T-helper 2 cell (primary cell): ENCODE measurements at places on chromosomes 11 and 22.

GRCh38 chr11:86978756-86979608, 23.8 kb upstream of the FZD4 start:
- DNase-seq = no peak

GRCh38 chr22:35660291-35661127, 12.3 kb downstream of the APOL6 start:
- peak; percentile 92 for DNase-seq

- no peak for DNase-seq
These were observed 3.2 kb downstream of the NELL1 start for GRCh38 chr11:20672575-20672974.

- DNase-seq = no peak
These were observed 141.3 kb upstream of the CCDC90B start for GRCh38 chr11:83427501-83427900.

- DNase-seq = no peak
These were observed 9.5 kb downstream of the PLA2G6 start for GRCh38 chr22:38171927-38172831.

DNA sequence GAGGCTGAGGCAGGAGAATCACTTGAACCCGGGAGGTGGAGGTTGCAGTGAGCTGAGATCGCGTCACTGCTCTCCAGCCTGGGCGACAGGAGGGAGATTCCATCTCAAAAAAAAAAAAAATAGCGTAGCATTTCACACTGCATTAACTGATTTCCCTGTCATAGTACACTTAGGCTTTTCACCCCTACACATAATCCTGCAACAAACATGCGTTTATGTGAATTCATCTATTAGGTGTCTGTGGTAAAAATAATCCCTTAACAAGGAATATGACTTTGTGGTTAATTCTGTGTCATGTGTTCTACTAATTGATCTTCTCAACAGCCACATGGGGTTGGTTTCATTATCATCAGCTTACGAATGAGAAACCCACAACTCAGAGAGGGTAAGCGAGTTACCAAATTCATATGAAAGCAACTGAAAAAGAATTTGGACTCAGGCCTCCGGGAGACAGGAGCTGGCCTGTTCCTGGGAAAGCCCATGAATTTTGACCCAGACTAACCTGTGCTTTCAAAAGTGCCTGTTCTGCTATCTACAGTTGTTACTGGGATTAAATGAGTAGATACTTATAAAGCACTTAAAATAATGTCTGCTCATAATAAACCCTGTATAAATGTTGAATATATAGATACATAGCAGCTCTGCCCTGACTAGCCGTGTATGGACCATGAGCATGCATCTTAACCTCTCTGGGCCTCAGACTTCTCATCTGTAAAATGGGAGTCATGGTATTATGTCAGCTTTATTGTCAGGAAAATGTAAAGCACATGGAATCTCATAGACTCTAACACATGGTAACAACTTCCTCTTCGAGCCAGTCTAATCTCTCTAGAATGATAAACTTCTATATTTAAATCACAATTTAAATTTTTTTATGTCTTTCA, 36.6 kb downstream of the KCNJ1 start:
- peak; percentile 54 for DNase-seq

GRCh38 chr22:38414009-38414395, 41.0 kb downstream of the KCNJ4 start:
- no peak for DNase-seq

DNA sequence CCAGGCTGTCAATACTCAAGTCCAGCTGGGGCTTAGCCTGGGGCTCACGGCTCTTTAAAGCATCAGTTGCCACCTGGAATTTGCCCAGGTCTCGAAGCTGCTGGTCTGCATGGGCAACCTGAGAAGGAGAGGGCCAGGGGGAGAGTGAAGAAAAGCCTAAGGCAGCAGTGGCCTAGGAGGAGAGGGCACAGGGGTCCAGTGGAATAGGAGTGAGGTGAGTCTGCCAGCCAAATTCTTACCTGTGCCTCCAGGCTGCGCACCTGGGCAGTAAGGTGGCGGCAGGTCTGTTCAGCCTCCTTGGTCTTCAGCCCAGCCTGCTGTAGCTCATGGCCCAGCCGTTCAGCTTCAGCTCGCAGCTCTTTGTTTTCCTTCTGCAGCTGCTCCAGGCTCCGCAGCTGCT, 10.0 kb downstream of the IL18BP start:
- DNase-seq = no peak

- DNase-seq = no peak
These were observed 19.7 kb upstream of the PDGFB start for GRCh38 chr22:39264349-39265038.

- peak; percentile 93 for DNase-seq
These were observed 1.1 kb downstream of the BSCL2 start for GRCh38 chr11:62705880-62706849.

DNA sequence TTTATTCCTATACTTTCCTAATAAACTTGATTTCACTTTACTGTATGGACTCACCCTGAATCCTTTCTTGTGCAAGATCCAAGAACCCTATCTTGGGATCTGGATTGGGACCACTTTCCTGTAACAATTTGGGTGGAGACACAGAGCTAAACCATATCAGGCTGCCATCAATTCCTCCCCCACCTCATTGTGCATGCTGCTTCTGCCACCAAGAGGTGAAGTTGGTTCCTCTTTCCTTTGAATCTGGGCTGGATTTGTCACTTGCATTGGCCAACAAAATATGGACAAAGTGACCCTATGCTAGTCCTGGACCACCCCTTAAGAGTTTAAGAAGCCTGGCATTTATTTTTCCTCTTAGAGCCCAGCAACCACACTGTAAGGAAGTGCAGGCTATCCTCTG, 39.4 kb upstream of the CEP295 start:
- no peak for DNase-seq

- DNase-seq = no peak
These were observed 87.3 kb downstream of the NAT10 start for GRCh38 chr11:34192481-34193401.

DNA sequence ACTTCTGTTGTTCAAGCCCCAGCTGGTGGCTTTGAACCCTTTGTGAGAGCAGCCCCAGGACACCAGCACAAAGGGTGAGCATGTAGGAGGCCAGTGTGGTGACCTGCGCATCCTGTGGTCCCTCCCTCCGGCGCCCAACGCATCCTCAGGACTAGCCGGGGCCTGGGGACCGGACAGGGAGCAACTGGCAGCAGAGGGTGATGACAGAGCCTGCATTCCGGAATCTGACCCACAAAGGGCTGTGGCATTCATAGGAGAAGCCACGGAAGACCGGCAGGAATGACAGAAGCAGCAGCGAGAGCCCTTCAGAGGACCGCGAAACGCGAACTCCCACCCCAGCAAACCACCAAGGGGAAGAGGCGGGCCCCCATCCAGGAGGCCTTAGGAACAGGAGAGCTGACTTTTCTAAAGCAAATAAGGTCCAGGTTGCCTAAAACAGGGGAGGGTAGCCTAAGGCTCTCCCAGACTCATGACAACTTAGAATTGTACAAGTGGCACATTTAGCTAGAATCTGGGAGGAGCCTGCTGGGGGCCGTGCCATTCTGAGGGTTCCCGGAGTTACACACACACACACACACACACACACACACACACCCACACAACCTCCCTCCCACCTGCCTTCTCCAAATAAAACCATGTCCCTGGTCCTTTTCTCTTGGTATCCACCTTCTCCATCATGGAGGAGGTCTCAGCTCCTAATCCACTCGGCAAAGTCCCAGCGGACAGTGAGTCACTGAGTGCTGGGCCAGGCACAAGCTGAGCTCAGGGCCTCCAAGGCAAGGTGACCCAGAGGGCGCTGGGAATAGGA, 232.7 kb downstream of the CTTN start:
- DNase-seq = no peak

DNA sequence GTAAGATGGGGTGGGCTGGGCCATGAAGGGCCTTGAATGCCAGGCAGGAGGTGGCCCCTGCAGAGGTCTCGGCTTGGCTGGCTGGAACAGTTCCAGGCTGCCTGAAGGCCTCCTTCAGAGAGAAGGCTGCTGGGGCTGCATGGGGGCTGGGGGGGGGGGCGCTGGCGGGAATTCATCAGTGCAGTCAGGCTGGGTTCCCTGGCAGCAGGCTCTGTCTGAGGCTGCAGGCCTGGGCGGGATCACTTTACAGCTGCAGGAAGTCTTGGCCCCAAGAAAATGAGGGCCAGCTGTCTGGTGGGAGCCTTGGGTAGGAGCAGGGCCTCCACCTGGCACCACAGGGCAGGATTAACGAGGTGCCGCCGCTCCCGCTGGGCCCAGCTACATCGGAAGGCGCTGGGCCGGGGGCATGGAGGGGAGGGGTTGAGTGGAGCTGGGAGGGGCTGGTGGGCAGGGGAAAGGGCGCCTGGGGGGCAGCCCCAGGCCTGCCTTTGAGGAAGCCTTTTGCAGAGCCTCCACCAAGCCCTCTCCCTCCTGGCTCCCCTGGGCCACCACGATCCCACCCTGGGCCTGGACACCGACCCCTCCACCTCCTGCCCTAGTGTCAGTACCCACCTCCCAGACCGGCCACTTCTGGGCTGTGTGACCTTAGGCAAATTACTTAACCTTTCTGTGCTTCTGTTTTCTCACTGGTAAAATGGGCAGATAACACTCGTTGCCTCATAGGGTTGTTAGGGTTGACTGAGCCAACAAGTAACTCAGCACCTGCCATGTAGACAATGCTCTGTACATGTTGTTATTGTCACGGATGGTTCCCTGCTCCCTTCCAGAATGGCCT, 31.0 kb upstream of the HMOX1 start:
- DNase-seq = no peak

- DNase-seq = no peak
These were observed 15.7 kb downstream of the GRIK4 start for GRCh38 chr11:120527111-120527761.

DNA sequence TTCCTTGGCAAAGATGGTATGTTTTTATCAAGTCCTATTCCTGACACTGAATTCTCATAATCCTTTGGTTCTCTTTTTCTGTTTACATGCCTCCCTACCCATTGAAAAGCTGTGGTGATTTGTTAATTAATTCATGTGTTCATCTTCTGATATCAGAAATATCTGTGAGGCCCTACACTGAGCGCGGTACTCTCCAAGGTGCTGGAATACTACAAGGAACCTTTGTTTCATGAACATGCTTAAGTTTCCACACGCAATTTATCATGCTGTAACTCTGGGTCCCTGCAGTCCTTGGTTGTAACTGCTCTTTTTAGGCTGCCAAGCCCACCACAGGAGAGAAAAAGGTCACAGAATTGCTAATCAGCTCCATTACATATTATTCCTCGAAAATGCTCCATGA, 331.8 kb downstream of the FAT3 start:
- no peak for DNase-seq

DNA sequence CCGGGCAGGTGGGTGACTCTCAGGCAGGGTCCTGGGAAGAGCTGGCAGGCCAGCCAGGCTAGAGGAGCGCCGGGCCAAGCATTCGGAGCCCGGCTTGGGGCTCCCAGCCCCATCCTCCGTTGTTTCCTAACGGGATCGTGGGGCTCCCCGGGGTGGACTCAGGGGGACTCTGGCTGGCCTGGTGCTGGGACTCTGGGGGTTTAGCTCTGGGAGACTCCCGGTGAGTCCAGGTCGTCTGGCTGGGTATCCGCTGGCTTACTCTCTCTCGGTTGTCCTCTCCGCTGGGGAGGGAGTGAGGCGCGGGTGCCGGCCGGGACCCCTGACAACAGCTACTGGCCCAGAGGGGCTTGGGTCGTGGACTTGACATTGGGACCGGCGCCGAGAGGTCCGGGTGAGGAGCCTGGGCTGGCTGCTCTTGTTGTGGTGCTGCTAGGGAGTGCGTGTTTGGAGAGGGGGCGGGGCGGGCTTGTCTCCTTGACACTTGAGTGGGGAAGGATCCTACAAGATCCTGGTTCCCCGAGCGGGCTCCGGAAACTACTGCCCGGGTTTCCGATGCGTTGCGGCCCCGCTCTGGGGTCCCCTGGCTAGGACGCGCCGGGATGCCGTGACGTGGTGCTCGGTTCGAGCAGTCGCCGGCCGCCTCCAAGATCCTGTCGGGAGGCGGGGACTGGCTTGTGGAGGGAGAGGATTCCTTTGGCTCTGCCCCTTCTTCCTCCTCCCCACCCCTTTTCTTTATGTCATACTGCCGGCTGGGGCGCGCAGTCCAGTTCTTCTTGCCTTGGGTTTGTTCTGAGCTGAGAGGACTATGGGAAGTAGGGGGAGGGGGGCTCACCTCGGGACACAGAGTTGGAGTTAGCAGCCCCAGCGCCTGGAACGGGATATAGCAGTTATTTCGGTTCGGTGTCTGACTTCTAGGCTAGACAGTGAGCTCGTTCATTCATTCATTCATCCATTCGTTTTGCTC, 585 bp downstream of the EMSY start:
- DNase-seq = peak; percentile 49

DNA sequence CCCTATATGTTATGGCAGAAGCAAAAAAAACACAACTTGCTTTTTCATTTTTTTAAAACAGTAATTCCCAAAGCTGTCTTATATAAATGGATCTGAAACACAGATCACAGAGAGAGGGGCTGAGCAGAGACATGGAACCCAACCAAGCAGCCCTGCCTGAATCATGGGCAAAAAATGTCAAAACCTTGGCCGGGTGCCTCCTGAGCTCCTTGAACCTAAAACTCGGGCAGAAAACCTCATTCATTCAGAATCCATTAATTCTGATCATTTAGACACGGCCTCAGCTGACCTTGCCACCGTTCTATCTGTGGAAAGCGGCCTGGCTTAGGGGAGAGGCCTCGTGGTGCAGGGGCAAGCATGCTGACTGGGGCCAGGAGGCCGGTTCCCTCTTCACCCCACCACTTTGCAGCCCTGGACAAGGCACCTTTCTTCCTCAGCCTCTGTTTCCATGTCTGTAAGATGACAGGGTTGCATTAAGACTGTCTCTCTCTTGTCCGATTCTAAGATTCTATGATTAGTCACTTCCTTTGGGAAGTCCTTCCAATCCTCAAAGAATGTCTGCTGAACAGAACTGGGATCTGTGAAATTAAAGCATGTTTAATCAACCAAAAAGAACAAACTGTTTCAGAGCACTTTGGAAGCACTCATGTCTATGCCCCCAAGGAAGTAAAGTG, 26.0 kb downstream of the TENM4 start:
- no peak for DNase-seq

- DNase-seq = no peak
These were observed 5.1 kb upstream of the TRMU start for GRCh38 chr22:46330426-46330825.

DNA sequence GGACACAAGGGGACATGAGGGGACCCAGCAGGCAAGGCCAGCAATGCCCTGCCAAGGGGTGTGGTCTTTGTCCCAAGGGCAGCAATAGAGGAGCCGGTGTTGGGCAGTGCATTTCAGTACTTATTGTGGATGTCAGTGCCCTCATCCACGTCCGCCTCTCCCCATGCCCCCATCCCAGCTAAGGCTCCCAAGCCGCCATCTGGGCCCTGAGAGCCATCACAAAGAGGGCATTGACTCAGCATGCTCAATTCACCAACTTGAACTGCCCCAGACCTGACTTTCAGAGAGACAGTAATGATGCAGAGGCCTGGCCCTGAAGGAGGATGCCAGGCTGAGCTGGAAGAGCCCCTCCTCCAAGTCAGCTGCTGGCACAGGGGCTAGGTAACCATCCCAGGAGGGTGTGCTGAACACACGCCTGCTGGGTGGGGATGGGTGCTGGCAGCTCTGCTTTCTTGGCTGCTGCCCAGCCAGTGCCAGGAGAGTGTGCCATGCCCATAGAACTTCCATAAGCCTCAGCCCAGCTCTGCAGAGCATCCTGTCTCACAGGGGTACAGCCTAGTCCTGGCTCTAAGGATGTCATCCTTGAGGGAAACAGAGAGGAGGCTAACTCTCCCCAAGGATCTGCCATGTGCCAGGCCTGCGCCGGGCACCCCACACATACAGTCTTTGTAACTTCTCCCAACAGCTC, 46.5 kb downstream of the PDE2A start:
- no peak for DNase-seq
